Stromal cell of bone marrow (primary cell): ENCODE measurements at places on chromosomes 16 and 17.

DNA sequence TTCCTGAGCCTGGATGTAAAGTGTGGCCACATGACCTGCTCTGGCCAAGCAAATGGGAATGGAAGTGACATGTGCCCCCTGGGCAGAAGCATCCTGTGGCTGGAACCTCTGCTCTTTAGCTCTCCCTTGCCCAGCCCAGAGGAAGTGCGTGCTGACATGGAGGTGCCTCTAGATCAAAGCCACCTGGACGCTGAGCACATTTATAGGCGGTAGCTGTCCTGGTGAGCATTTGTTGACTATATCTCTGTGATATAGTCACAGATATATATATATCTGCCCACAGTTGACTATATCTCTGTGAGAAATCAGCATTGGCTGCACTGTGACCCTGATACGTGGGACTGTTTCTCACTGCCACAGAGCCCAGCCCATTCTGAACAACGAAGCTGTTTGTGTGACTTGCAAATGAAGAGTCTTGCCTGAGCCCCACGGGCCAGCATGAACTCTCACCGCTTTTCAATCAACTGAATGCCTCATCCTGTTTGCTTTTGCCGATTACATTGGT is 118.8 kb downstream of the C16orf95 start:
- no peak for DNase-seq

- no peak for DNase-seq
Observed at GRCh38 chr17:81652906-81653771, 3.2 kb downstream of the PDE6G start.

GRCh38 chr16:13439766-13440165 is 480.2 kb upstream of the ERCC4 start:
- DNase-seq = no peak

- DNase-seq = no peak
Observed at GRCh38 chr17:73342050-73342522, 30.3 kb upstream of the CDC42EP4 start.

GRCh38 chr16:72876981-72877373 is 171.0 kb downstream of the ZFHX3 start:
- DNase-seq = no peak

DNA sequence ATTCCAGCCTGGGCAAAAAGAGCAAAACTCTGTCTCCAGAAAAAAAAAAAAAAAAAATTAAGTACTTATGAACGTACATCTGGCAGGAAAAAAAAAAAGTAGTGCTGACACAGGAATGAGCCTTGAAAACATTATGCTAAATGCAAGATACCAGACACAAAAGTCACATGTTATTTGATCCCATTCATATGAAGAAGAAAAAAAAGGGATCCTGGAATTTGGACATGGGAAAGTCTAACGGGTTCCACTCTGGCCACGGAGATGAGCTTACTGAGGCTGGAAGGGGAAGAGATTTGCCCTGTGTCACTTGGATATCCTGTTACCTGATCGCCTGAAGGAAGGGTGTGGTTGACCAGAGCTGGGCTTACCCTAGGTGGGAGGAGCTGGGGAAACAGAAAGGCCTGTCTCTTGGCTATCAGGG is 251.9 kb downstream of the PARN start:
- DNase-seq = no peak

GRCh38 chr16:81635063-81635937 is 143.8 kb upstream of the PLCG2 start:
- DNase-seq = no peak

GRCh38 chr16:77682586-77682985 is 39.7 kb upstream of the NUDT7 start:
- DNase-seq = no peak
